T-cell (primary cell): ENCODE measurements at places on chromosomes 3 and 15.

- no peak for DNase-seq
Measured at GRCh38 chr15:38069511-38070011, 135.1 kb downstream of the TMCO5A start.

DNA sequence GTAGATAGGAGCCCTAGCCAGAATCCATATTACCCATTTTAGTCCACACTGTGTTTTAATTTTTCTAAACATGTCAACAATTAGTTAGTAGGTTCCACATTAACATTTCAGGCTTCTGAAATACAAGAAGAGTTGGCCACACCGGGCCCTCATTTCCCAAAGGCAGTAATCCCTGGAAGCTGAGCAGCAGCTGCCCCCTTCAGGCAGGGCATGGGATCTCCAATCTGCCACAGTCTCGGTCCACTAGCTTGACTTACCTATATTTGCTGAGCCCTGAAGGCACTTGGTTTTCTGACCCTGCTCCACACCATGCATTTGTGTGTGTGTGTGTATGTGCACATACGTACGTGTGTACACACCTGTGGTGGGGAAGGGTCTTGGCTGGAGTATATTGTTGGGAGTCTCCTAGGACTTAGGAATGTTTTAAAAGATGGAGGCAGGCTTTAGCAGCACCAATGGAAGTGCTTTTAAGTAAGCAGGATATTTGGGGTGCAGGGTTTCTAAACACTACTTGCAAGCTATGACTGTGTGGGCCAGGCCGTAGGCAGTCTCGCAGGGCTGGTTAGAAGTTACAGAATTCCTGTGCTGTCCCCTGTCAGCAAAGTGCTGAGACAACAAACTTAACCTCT is 71.2 kb upstream of the SOX14 start:
- DNase-seq, result no peak

DNA sequence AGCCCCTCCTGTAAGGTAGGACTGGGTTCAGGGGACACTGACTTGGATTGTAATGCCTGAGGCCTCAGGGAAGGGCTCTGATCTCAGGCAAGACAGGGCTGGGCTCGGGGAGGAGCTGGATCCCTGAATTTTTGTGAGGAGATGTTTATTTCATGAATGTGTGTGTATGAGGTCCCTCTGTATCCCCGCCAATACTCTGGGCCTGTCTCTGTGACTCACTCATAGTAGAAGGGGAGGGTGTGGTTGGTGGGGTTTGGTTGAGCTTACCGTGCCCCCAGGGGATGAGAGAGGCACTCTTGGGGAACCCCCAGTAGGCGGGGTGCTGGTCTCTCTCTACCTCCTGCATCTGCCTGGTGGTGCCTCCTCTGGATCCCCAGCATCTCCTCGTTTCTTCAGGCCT is 28.1 kb downstream of the RPSA start:
- DNase-seq, result no peak

- no peak for DNase-seq
Measured at GRCh38 chr3:188194332-188194731, 40.4 kb downstream of the LPP start.

GRCh38 chr3:193605876-193606275 is 12.9 kb downstream of the OPA1 start:
- DNase-seq, result no peak

DNA sequence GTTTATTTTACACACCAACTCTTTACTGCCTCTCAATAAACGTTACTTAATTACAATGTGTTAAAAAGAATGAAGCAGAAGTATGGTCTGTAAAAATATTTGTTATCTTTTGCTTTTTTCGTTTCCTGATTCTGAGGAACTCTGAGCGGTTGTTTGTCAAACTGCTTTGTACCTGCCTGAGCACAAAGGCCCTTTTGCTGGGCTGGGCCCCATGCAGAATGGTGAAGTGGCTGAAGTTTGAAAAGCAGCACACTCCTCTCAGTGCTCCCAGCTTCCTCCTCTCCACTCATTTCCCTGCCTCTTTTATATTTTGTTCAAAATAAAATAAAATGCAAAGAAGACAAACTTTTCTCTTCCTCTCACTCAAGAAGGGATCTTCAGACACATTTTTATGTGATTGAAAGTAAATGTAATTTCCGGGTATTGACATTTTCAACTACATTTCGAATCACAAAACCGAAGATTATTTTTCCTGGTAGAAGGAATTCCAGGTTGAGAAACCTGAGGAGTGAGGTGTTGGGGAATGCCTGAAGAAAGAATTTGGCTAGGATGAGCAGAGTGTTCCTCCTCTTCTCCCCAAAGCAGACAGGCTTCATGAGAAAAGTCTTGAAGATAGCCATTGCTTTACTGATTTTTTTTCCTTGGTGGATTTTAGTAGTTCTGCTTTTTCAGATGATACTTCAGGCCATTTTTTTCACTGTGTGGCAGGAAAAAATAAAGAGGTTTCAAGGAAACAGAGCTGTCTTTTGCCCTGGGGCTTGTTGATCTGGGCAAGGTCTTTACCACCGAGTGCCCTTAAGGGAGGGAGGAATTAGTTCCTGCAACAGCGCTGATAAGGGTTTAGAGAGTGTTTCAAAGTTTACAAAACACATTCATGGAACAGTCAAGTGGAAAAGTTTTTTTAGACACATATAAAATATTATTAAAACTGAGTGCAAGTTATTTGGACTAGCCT is 229.8 kb downstream of the NFKBIZ start:
- DNase-seq, result peak; percentile 14

- DNase-seq, result no peak
Measured at GRCh38 chr15:58864602-58865424, 68.7 kb downstream of the SLTM start.

DNA sequence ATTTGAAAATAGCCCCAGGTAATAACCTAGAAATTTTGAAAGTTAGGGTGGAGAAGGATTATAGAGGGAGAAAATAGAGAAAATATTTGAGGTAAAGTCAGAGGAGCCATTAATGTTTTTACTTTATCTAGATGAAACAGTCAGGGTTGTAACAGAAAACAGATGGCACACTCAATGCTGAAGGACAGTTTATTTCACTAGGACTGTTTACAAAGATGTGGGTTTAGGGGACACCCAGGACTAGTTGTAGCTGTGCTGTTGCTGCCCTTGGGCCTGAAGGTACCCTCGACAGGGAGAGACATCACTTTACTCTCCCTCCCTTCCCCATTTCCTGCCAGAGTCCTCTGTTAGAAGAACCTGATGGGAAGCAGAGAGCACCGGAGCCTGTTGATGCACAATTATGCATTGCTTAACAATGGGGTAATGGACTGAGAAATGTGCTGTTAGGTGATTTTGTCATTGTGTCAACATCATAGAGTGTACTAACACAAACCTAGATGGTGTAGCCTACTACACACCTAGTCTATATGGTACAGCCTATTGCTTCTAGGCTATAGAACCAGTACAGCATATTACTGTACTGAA is 103.8 kb downstream of the GALK2 start:
- DNase-seq, result no peak

GRCh38 chr3:99562138-99562537 is 76.3 kb upstream of the COL8A1 start:
- DNase-seq, result no peak

DNA sequence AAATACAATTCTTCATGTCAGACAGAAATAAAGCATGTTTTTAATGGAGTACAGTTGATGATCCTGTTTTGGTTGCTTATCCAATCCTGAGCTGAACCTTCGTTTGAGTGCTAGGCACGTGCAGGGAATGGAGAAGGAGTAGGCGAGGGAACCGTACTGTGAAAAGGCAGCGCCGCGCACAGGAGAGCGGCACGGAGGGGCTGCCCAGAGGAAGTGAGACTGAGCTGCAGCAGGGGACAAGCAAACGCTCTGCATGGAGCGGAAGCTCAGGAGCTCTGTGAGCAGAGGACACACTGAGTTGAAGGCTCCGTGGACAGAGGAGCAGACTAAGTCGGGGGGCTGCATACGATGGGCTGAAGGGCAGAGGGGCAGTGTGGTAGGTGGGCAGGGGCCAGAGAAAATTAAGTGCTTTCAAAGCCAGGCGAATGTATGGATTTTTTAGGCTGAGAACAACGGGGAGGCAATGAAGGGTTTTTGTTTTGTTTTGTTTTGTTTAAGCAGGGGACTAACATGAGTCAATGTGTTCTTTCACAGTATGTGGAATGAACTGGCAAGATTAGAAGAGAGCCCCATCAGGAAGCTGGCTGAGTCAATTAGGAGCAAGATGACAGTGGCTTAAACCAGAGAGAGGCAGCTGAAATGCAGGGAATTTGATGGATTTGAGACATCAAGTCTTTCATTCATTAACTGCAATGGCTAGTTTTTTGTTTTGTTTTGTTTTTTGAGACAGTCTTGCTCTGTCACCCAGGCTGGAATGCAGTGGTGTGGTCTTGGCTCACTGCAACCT is 23.8 kb upstream of the TM2D3 start:
- DNase-seq, result no peak

DNA sequence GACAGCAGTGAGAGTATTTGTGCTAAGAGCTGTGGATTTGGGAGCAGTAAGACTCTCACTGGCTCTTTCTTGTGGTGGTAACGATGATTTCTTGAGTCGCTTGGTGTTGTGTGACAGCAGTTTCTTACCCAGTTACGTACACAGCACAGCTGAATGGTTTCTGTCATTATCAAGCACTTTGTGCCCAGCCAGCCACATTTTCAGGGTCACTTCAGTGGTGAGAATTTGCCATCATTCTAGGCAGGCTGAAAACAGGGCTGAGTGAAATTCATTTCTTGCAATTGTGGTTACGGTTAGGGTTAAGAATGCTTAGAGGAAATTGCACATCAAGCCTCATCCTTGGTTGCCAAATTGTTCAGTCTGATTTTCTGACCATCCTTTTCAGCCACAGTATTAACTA is 130.1 kb downstream of the RYR3 start:
- no peak for DNase-seq

GRCh38 chr3:104835376-104835775 is 531.3 kb upstream of the ALCAM start:
- no peak for DNase-seq

- no peak for DNase-seq
Measured at GRCh38 chr3:121654493-121655385, 6.0 kb downstream of the HCLS1 start.

DNA sequence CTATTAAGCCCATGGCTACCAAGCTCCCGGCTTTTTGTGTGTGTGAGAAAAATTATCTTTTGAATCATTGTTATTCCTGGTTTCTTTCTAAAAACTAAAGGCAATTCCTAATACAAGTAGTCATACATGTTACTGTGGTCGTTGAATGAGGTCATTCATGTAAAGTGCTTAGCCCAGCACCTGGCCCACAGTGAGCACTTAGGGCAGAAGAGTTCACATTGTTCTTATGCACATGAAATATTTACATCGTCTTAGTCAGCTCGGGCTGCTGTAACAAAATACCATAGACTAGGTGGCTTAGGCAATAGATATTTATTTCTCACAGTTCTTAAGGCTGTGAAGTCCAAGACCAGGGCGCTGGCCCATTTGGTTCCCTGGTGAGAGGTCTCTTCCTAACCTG is 216.1 kb downstream of the SHQ1 start:
- no peak for DNase-seq

- DNase-seq, result no peak
Measured at GRCh38 chr3:96101006-96101560, 713.3 kb upstream of the EPHA6 start.

DNA sequence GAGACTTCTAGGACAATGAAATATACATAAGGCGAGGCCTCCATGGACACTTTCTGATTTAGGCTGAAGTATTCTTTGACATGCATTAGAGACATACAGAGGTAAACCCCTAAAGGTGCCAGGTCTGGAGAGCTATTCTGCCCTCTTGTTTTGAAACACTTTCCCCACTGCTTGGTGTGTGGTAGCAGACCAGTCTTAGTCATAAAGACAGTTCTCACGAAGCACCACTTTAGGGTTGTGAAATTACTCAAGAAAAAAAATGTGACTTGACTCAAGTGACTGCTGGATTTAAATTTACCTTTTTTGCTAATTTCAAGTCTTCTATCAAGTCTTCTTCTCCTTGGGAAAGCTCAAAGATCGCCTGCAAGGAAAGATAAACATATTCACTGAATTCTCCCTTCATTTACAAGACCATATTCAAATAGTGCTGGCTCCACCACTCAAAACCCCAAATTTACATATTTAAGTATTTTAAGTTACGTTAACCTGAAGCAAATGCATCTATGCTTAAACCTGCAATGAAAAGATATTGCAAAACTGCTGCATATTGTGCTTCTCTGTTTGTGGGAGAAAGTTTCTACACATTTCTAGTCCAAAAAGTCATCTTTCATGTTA is 48.4 kb downstream of the ARHGEF3 start:
- DNase-seq, result no peak

GRCh38 chr3:10774129-10774670 is 41.8 kb upstream of the SLC6A11 start:
- DNase-seq, result no peak

DNA sequence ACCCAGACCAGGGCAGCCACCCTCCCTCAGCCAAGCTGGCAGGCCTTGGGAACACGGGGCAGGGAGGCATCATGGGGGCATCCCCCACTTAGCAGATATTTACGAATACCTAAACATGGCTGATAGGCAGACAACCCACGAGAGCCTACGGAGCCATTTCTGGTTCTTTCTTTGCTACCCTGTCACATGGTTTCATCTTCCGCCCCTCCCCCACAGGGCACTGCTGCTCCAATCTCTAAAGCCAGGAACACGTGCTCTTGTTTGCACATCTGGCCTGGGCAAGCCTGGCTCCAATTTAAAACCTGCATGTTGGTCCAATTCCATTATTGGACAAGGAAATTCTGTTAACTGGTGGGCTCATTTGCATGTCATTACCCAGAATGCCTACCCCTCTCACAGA is 447.4 kb upstream of the NR2F2 start:
- no peak for DNase-seq

DNA sequence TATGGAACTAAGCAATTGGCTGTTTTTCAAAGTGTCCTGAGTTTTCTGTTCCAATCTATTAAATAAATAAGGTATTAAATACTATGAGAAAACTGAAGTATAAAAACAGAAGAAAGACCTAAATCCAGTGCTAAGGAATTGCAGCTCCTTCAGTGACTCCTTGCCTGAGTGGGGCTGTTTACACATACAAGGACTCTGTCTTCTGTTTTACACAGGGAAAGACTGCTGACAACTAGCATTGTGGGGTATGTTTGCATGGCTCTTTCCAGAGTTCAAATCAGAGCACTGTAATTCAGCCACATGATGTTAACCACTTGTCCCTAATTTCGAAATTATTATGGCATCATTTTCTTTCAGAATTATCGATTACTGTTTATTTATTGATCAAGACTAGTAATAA is 31.3 kb upstream of the MEIS2 start:
- DNase-seq, result no peak

DNA sequence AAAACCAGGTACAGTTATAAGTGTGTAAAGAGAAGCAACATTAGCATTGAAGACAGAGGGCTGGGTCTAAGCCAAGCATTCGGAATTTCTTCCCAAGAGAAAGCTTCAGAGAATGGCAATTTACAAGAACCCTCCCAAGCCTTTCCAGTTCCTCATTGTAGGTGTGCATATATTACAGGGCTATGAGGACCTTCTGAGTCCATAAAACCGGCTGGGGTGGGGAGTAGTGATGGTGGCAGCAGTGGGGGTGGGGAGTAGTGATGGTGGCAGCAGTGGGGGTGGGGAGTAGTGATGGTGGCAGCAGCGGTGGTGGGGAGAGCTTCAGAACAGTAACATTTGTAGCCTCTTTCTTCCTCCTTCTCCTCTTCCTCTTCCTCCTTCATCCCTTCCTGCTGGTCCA is 368.7 kb upstream of the UMPS start:
- no peak for DNase-seq

GRCh38 chr3:6273878-6274277 is 587.0 kb upstream of the GRM7 start:
- DNase-seq, result no peak

- peak; percentile 79 for DNase-seq
Measured at GRCh38 chr3:51024765-51025632, 350.3 kb downstream of the DOCK3 start.
